ENCODE measurements at places on chromosomes 12 and 14.

DNA sequence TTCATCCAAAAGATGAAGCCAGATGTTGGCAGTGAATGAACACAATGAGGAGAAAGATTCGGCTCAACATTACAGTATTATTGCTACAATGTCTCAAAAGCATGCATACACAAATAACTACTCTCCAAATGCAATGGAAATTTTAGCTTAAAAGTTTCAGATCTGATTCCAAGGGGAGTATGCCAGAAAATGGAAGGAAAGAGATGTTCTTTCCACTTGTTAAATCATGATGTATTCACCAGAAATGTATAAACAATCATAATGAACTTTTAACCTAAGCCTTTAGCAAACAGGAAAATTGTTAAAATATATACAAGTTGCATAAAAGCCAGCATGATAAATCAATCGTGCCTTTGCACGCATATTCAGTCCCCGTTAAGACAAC, 62.1 kb downstream of the SH2B3 start:
- DNase-seq: no peak

DNA sequence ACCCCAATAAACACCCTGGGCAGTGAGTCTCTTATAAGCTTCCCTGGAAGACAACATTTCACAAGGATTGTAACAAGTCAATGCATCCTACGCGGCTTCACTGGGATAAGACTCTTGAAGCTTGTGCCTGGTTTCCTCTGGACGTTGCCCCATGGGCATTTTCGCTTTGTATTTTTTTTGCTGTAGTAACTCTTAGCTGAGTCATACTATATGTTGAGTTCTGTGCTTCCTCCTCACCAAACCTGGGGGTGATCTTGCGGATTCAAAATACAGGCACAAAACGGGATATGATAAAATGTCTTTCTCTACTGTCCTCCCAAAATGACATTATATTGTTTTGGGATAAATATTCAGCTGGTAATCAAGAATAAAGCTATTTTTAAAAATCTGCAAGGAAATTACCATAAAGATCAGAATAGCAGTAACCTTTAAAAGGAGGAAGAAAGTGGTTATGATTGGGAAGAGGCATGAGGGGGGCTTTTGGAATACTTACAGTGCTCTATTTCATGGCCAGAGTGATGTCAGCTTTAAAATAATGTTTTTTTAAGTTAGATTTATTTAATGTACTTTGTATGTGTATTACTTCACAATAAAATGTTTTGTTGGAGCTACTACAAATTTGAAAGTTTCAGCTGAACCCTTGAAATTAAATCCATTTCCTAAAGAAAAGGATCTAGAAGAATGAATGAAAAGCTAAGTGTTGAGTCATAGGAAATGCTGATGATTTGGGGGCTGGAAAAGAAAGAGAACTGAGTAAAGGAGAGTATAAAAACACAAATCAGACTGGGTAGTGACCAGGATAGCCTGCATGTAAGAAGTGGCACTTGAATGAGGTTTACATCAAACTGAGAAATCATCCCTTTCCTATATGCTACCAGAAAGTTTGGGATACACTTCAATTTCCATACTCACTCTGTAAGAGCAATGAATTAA, 14.7 kb downstream of the BTBD7 start:
- DNase-seq: peak; percentile 57

- no peak for DNase-seq
These were observed 393 bp downstream of the ORMDL2 start for GRCh38 chr12:55818140-55818728.

DNA sequence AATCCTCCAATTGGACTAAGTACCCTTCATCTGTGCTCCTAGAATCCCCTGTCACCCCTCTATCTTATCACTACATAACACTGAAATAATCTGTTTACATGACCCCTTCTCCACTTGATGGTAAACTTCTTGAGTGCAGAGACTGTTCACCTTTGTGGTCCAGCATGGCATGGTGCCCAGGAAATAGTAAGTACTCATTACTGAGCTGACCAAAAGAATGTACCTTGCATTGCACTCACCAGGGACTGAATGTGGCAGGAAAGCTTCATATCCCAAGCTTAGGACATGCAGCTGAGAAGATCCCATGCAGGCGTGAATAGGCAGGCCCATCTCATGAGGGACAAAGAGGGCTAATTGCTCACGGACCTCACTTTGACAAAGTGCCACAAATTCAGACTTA, 1.4 kb upstream of the GARIN2 start:
- no peak for DNase-seq

- no peak for DNase-seq
These were observed 11.2 kb downstream of the C2CD5 start for GRCh38 chr12:22533155-22533554.

DNA sequence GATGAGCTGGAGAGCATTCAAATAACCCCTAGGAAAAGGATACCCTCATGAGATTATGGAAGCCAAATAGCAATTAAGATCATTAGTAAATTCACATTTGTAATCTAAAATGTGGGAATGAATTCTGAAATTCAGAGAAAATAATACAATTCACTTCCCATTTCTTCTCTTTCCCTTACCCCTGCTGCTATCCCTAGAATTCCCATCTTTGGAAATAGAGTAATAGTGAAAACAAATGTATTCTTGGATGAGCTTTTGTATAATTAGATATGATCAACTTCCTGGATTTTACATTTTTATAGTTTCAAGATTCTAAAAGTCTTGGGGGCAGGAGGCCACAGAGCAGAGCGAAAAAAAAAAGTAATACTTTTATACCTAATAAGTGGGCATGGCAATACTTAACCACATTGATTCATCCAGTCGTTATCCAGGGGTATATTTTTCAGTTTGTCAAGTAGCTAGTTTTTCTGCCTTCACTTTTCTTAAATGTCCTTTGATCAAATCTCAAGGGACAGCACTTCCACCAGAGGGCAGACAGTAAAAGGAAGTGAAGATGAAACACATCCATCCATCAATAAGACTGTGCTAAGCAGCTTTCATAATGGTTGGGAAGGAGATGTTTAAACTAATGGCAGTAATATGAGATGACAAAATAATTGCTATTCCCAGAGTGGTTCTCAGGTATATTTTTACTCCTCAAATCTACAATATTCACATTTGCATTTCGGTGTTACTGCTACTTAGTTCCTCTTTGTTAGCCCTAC, 401.3 kb downstream of the DIO2 start:
- peak; percentile 6 for DNase-seq

GRCh38 chr12:56998981-56999380, 7.4 kb downstream of the ZBTB39 start:
- DNase-seq: no peak

DNA sequence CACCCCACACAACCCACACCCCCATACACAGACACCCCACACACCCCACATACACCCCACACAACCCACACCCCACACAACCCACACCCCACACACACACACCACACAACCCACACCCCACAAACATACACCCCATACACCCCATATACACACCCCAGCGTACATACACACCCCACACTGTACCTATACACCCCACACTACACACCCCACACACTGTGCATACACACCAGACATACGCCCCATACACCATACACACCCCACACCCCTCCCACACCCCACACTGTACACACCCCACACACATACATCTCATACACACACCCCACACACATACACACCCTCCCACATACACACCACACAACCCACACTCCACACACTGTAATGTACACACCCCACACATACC, 80.2 kb downstream of the NOC4L start:
- no peak for DNase-seq

GRCh38 chr12:19150273-19150900, 20.9 kb downstream of the PLEKHA5 start:
- no peak for DNase-seq

DNA sequence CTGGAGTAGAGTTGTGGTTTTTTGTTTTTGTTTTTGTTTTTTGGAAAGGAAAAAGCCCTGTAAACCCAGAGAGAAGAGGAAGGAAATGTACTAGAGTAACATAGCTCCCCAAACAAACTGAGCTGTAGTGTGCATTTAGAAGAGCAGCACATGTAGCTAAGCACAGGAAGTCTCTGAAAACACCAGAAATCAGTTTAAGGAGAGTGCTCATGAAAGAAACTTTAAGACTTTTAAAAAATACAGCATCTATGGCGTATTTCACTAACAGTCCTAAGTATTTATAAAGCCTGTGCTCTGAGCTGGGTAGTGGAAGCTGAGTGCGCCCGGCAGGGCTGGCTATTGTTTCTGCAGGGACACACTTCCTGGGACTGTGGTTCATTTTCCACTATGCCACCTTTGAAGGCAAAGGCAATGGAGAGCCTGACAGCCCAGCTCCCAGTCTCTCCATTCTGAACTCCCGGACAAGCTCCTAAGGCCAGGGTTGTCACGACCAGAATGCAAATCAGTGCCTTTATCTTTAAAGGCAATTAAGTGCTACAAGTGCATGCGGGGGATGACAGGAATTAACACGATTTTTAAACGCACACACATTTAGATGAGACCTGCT, 45.4 kb downstream of the NIN start:
- no peak for DNase-seq

DNA sequence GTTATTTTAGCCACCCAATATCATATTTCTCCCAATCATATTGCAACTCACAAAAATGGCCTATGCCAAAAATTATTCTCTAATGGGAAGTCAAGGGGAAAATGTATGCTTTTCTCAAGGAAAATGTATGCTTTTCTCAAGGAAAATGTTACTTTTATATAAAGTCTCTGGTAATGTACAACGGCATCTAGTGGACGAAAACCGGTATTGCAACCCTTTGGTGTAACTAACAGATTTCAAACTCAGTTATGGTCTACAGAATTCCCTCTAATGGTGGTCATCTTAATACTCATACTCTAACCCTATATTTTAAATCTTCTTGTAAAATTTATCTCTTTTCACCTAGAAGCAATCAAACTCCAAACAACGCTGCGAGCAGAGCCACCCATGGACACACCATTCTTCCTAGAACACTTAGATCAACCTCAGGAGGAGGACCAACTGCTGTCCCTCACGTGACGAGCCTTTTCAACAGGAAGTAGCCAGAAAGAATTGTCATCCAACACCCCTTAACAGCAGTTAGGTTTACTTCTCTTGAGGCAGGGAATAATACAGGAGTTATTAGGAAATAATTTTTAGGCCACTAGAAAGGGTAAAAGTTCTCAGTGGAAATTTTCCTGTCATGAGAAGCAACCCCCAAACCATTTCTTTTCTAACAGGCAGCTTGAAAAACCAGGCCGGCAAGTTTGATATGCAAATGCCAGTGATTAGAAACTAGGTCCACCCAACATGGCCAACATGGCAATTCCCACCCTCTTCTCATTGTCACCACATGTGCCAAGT, 20.1 kb downstream of the APOBEC1 start:
- peak; percentile 62 for DNase-seq

GRCh38 chr12:52992699-52993557, 13.3 kb upstream of the EIF4B start:
- DNase-seq: no peak

Data from hematopoietic multipotent progenitor cell treated with erythropoietin and hydrocortisone succinate and interleukin-3 and kit ligand, for 8 days (in vitro differentiated cells).